ENCODE measurements at places on chromosomes 11 and 22.

DNA sequence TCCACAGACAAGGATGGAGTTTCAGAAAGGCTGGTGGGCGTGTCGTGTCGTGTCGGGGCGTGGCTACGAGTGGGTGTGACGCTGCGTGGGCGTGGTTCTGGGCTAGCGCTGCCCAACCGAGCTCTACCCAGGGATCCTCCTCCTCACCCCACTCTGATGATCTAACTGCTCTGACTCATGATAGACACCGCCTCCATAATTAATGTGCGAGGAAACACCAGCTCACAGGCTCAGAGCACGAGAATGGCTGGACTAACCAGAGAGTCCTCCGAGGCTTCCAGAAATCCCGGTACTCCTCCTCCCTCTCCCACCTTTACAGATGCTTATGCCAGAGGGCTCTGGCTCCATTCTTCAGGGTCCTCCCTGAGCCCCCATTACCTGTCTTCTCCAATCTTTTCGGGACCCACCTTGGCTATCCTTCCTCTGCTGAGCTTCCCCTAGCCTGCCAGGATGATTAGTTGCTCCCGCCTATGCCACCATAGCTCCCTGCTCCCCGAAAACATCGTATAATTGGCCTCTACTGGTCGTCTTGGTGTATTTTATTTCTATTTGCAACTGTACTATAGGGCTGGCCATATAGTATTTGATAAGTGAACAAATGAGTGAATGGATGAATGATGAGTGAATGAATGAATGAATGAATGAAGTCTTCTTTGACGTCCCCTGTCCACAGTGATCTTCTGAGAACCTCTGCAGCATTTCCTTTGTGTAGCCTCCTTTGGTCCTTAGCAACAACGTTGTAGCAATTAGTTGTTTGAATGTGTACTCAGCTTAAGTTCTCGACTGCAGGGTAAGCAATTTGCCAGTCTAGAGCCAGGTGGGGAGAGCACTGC, 21.7 kb downstream of the TMPRSS13 start:
- DNase-seq, result peak; percentile 8

DNA sequence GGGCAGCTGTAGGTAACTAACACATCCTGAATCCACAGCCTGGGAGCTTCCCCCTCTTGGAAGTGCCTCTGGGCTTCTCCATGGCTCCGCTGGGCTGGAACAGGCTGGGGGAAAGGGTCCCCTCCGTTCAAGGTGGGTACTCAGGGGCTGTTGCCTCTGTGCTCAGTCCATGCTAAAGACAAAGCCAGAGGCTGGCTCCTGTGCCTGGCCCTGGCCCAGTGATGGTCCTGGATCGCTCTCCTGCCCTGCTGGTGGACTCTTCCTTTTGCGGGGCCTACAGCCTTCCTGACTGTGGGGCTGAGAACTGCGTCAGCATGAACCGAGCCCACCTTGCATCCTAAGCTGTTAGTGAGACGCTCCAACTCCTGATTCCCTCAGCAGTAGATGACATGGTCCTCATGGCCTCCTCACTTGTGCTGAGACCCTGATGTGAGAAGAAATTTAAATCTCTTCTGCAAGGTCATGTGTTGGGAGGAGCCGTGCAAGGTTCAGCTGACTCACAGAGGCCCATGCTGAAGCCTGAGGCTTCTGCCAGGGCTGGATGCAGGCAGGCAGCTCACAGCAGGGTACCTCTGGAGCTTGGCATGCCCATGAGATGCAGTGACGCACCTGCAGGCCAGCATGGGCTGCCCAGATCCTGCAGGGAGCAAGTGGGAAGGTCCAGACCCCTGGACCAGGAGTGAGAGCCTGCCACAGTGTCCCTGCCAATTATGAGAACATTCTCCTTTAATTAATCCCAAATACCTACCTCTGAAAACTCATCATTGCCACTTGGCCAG, 1285.5 kb downstream of the TBC1D22A start:
- DNase-seq, result no peak

GRCh38 chr11:35089666-35090065, 49.3 kb upstream of the CD44 start:
- no peak for DNase-seq

- DNase-seq, result no peak
Measured at GRCh38 chr11:36361472-36361871, 65.4 kb downstream of the PRR5L start.

DNA sequence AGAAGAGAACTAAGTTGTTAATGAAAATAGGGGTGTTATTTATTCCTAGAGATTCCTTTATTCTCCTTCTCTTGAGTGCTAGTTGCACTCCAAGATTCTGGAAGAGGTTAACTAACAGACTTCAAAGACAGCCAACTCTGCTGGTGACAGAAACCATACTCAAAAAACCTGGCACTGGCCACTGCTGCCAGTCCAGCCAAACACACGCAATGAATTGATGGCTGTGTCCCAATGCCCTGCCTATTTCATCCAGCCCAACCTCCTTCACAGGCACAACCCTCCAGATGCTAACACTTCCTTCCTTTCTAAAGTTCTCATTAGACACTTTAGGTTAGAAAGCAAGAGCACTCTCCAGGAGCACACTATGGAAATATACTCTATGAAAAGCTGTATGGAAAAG, 150.8 kb upstream of the C11orf58 start:
- DNase-seq, result peak; percentile 31

DNA sequence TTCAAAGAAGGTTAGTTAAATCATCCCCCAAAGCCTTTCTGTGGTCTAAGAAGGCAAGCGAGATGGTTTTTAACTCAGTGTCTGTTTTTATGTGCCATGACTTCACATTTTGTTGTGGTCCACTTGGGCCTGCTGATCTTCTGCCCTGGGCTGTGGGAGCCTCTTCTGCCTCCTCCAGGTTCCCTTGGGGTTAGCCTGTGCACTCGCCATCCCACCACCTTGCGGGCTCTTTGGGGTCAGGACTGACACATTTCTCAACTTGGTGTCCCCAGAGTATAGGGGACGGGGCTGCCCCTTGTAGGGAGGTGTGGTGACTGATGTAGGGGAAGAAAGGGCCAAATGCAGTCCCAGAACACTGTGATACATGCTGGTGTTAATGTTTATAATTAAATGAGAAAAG, 207.0 kb downstream of the TBC1D22A start:
- DNase-seq, result no peak
